AML-193 (cell line): ENCODE measurements at places on chromosomes 6 and 20.

DNA sequence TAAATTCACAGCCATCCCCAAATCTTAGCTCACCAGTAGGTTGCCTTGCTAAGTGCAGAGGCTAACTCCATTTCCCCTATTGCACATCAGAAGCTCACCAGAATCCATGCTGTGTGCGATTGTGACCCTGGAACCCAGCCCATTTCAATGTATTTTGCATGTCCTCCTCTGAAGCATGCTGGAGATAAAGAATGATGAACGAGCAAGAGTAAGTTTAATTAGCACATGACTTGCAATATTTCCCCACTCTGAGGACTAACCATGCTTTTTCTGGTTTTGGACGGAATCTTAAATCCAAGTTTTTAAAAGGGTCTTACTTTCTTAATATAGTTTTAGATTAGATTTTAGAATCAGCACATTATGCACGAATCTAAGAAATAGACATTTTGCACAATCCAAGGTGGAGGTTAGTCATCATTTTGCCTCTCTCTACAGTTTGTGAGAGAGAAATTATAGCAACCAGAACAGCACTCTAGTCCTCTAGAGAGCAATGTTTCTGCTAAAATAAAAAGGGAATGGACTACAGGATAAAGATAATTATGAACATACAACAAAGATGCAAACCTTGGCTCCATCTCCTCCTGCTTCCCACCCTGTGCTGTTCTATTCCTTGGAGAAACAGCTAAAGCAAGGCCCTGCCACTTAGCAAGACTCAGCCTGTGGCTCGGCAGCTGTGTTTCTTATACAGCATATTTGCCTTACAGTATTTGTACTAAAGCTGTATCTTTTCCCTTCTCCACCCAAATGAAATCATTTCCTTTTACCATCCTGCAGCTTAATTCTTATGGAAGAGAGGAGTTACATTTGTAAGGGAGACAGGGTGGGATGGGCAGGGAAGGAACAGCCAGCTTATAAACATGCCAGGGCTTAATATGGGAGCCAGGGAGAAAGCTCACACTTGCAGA is 24.9 kb upstream of the LAMA4 start:
- no peak for DNase-seq

GRCh38 chr6:151723152-151723551 is 84.3 kb upstream of the ESR1 start:
- no peak for DNase-seq

DNA sequence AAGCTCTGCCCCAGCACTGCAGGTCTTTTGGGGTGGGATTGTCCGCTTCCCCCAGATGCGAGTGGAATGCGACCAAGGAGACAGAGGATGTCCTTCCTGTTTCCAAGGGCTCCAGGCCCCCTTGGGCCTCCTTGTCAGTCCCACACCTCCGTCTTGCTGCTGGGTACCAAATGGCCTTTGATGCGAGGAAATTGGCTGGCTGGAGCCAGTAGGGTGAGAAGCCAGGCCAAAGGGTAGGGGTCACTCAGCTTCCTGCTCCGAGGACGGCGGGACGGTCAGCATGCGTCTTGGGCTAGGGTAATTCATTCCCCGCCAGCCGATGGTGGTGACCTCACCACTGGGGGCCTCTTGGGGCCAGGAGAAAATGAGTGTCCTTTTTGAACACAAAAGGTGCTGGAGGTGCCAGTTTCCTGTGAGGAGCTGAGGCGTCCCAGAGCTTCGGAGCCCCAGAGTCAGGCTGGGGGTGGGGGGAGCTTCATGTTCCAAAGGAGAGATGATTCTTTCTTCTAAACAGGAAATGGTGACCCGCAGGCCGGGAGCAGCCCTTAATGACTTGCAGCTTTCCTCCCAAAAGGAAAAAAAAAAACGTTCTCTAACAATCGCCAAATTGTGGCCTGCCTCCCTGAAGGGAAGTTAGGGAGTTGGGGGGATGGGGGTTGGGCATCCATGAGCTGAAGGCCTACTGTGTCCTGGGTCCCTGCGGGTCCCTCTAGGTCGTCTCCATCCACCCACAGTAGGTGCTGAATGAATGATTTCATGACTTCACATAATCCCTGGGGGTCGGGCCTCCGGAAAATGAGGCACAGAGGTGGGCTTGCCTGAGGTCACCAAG is 6.7 kb downstream of the SNAI1 start:
- DNase-seq: no peak

DNA sequence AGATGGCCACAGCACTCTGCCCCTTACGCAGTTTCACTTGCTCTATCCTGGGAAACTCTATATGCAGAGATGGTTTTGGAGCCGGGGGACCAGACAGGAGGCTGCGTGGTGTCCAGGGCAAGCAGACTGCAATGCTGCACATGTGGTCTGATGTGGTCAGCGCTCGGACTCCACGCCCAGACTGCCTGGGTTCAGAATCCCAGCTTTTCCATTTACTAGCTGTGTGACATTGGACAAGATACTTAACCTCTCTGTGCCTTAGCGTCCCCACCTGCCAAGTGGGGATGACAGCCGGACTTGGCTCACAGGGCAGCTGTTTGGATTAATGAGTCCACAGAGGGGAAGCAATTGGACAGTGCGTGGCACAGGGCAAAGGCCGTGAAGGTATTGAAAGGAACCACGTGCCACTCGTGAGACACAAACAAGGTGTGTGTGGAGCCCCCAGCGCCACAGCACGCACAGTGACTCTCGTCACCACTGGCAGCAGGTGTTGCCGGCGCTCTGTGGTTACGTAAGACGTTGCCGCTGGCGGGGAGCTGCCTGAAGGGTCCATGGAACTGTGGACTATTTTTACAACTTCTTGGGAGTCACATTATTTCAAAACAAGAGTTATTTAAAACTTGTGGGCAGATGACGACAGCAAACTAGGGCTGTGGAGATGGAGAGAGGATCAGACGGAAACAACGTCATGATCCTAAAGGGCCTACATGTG is 201.4 kb downstream of the PREX1 start:
- no peak for DNase-seq

GRCh38 chr6:140921366-140922226 is 1211.1 kb upstream of the GJE1 start:
- DNase-seq: peak; percentile 78

DNA sequence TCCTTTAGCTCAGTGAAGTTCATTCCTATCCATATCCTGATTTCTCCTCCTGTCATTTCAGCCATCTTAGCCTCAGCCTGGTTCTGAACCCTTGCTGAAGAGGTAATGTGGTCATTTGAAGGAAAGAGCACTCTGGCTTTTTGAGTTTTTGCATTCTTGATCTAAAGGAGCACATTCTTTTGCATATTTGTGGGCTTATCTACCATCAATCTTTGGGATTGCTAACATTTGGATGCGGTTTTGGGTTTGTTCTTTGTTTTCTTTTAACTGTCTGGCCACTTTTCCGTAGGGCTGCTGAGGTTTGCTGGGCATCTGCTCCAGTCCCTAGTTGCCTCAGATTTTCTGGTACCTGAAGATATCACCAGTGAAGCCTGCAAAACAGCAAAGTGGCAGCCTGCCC is 238.3 kb downstream of the EPM2A start:
- no peak for DNase-seq

DNA sequence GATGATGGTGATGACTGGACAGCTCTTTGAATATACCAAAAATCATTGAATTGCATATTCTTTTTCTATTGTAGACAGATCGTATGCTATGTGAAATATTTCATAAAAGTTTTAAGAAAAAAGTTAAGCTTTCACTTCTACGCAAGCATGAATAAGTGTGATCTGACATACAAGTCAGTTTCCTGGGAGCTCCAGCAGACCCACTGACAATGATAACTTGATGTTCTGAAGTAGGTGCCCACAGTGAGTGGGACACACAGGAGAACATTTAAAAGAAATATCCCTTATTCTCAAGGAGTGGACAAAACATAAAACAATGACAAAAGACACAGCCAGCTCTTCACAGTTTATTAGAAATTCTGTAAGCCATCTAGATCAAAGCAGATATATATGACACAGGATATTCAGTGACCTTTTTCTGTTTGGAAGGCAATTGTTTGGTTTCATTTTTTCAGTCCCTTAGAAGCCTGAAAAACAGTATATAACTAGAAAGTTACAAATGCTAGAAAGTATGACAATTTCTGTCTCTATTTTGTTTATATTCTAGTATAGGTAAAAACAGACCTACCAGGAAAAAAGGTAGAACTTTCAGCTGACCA is 101.4 kb downstream of the IRF4 start:
- no peak for DNase-seq

DNA sequence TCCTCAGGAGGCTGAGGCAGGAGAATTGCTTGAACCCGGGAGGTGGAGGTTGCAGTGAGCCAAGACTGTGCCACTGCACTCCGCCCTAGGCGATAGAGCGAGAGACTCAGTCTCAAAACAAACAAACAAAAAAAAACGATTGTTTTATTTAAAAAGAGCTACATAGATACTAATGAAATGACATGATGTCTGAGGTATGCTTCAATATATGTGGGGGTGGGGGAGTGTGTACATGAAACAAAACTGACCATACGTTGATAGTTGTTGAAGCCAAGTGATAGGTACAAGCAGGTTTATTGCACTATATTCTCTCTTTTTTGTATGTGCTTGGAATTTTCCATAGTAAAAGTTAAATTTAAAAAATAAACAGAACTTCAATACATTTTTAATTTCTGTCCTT is 240.1 kb downstream of the TFAP2A start:
- DNase-seq: no peak

DNA sequence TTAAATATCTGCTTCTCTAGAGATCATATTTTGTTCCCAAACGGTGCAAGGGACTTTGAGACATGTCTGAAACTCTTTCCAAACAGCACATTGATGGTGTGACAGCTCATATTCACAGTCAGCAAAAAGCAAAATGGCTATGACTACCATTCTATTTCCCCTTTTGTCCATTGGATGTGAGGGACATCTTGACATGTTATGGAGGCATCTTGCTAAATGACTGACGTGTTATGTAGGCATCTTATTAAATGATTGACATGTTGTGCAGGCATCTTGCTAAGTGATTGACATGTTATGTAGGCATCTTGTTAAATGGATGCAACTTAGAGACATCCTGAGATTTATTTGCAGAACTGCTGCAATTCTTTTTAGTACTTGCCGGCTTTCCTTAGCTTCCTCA is 255.8 kb downstream of the DLL1 start:
- DNase-seq: no peak

DNA sequence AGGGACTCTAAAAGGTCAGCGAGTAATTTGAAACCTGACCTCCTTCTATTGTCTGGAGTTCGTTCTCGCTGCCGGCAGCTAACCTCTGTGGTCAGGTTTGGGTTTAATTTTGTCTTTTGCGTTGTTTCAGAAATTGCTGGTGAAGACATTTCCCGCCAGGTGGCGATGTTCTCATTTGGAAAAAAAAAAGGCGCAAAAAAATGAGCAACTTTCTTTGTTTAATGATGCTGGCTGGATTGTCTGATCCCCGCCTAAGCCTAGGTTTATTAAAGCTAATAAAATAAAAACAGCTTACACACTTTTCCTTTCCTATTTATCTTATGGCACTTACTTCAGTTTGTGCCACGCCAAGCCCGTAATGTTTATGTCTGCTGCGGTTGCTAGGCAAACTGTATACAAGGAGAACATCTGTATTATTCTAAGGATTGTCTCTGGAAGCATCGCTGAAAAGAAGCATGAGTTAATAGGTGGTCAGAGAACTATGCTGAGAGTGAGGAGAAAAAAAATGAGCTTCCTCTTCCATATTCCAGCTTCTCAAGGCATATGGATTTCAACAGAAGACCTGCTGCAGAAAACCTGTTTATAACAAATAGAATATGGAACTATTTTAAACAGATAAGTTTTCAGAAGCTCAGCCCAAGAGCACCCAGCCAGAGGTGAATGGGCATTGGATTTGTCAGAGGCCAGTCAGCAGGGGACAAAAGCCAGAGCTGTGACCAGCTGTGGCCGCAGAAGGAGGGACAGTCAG is 205.7 kb downstream of the DOK5 start:
- DNase-seq: peak; percentile 11
